ENCODE measurements at places on chromosomes 13 and 19.
A peak's percentile ranks its signal among the peaks of the same experiment; 100 is the strongest.

DNA sequence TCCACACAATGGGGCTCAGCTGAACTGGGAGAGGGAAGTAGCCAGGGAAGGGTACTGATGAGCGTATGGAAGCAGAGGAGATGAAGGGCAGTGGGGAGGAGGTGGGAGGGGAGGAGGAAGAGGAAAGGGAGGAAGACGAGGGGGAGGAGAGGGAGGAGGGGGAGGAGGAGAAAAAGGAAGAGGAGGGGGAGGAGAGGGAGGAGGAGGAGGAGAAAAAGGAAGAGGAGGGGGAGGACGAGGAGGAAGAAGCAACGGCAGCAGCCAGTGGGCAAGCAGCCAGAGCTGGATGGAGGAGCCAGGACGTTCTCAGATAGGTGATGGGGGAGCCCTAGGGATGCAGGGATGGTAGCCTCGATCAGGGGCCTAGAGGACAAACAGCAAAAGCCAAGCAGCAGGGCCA, 5.6 kb downstream of the CERS4 start:
- DNase-seq: no peak

- no peak for DNase-seq
Observed at GRCh38 chr19:14310055-14310454, 71.2 kb upstream of the ADGRE5 start.

GRCh38 chr19:952680-953444, 27.0 kb downstream of the ARID3A start:
- DNase-seq: no peak

DNA sequence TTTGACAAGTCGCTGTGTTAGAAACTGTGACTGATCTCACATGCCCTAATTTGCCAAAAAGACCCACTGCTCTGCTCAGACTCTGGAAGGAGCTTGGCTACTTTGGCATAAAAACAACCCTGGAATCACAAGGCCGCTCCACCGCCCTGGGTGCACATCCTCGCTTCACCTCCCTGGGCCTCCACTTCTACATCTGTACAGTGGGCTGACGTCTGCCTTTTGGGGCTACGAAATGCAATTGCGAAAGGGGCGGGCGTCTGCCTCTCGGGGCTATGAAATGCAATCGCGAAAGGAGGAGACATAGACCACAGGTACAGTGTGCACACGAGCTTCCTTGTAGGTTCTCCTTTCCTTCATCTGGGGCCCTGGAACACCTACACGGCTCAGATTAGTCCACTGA, 74.2 kb downstream of the SLC7A1 start:
- DNase-seq: no peak

- no peak for DNase-seq
Observed at GRCh38 chr19:29717051-29717450, 2.0 kb upstream of the C19orf12 start.

DNA sequence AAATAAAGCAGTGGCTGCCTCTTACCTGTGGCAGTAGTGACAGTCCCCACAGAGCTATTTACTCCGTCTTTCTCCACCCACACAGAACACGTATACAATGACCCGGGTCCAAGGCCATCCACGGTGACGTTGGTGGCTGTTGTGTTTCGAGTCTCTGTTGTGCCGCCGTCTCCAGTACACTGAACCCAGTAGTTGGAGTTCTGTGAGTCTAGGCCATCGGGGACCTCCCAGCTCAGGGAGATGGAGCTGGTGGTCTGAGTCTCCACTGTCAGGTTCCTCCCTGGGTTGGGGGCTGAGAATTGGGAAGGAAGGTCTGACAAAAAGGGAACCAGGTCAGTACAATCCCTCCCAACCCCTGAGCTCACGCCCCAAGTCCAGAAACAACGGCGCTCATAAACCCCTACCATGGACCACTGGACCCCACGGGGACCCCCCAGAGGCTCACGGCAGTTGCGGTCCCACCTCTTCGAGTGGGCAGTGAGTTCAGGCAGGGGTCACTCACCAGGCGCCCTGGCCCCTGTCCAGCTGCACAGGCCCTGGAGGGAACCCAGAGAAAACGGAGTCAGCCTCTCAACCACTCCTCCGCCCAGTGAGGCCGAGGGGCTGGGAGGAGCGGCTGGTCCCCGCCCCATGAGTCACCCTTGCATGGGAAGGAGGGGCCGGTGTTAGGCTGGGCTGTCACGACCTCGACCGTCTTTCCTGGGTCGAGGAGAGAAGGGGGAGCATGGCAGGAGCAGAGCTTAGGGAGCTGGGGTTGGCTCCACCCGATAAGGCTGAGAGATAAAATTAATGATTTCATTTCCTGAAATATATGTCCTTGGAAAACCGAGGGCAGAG, 2.4 kb downstream of the PTPRH start:
- peak; percentile 14 for DNase-seq

DNA sequence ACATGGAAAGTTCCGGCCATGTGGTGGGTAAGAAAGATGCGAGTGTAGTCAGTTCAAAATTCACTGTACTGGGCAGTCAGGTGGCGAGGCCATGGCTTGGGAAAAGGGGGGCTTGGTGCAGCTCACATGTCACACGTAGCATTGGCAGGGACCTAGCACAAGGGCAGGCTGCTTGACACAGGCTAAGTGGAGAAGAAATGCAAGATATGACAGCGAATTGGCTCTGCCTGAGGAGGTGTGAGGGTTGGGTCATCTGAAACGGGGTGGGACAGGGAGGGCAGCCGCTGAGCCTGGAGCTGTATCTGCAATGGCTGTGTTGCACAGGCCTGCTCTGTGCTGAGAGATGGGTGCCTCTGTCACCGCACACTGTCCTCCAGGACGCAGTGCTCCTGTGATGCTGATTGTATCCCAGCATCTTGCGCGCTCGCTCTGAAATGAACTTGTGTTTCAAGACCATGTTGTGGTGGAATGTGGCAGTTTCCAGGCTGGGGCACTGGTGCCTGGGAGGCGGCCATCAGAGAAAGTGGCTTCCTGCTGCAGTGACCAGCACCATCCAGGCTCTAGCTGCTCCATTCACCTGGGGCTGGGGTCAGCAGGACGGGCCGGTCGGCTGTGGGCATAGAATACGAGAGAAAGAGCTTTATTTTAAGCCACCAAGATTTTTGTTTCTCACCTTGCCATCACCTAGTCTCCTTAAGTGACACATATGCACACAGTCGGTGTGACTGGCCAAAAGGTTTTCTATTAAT, 70.3 kb downstream of the TEX29 start:
- no peak for DNase-seq

GRCh38 chr13:53143757-53144339, 115.2 kb downstream of the OLFM4 start:
- DNase-seq: no peak

DNA sequence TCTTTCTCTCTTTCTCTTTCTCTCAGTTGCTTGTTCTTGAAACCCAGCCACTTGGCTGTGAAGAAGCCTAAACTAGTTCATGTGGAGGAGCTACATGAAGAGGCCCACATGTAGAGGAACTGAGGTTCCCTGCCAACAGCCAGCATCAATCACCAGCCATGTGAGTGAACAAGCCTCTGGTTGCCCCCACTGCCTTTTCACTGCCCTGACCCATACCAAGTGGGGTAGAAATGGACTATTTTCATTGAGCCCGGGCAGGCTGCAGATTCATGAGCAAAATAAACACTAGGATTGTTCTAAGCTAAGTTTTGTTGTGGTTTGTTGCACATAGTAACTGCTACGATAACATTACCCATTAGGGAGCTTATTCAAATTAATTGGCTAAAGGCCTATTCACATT, 78.7 kb upstream of the FAM216B start:
- no peak for DNase-seq

- DNase-seq: no peak
Observed at GRCh38 chr19:49439836-49440235, 1.5 kb downstream of the SLC17A7 start.

DNA sequence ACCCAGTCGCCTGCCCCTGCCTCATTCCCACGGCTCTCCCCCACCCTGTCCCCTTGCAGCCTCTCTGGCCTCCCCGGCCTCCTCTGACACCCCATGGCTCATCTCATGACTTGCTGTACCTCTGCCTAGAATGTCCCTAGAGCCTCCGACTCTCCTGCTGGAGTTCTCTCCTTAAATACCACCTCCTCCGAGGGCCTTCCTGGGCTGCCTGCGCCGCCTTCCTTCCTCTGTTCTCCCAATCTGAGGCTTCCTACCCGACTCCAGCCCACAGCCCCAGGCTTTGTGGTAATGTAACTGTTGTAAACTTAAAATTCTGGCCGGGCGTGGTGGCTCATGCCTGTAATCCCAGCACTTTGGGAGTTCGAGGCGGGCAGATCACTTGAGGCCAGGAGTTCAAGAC, 27.7 kb downstream of the GPR42 start:
- DNase-seq: no peak

All from activated CD8-positive, alpha-beta memory T cell treated with anti-CD3 and anti-CD28 coated beads for 4 hours (primary cell).